ENCODE measurements at places on chromosomes 1 and 21.

DNA sequence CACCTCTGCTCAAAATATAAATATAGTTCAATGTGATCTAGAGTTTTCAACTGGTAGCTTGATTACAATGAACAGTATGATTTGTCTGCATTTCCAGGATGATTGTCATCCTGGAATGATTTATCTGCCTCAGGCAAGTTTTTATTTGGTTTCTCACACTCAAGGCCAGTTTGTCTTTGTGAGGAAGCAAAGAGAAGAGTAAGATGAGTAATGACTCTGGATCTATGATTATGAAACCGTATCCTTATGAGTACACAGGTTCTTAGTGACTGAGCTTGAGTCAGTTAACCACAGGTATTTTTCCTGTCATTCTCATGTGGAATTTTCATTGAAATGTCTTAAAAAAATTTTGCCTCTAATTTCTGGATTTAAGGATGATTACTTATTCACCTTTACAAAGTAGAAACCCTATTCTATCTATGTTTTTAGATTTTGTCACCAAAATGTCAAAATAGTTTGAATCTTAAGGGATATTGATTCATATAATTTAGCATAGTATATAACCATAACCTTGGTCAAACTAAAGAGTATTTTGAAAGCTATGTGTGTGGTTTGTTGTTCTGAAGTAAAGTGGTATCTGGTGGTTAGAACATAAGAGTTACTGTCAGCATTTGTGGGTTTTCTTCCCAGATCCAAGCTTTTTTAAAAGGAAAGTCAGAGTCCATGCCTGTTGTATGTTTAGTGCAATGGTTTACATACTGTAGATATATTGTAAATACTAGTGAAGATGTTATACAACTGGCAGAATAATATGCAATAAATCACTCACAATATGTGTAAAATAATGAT is 145.0 kb downstream of the RASAL2 start:
- DNase-seq = no peak

- DNase-seq = no peak
These were observed 40.8 kb downstream of the GLUL start for GRCh38 chr1:182350839-182351238.

GRCh38 chr1:184970691-184971161 is 3.6 kb downstream of the NIBAN1 start:
- no peak for DNase-seq

- no peak for DNase-seq
These were observed 461.2 kb upstream of the RUNX1 start for GRCh38 chr21:35510294-35510693.

- DNase-seq = peak; percentile 49
These were observed 55.3 kb downstream of the CDC7 start for GRCh38 chr1:91555821-91556531.

DNA sequence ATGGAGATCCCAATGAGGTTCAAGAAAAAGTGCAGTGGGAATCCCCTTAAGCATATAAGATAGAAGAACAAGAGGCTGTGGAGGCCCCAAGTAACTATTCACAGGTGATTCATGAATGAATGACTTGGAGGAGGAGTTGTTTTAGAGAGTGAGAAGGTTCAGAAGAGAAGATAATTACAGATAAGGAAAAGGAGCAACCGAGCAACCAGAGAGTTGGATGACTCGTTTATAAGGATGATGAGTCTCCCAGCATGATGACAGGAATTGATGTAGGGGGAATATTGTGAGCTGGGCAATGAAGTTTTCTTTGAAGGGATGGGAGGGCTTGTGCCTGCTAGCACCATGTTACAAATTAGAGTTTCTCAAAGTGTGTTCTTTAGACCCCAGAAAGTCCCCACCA is 9.8 kb downstream of the C8A start:
- DNase-seq = no peak

- no peak for DNase-seq
These were observed 7.8 kb downstream of the DIPK1A start for GRCh38 chr1:92953491-92953890.

DNA sequence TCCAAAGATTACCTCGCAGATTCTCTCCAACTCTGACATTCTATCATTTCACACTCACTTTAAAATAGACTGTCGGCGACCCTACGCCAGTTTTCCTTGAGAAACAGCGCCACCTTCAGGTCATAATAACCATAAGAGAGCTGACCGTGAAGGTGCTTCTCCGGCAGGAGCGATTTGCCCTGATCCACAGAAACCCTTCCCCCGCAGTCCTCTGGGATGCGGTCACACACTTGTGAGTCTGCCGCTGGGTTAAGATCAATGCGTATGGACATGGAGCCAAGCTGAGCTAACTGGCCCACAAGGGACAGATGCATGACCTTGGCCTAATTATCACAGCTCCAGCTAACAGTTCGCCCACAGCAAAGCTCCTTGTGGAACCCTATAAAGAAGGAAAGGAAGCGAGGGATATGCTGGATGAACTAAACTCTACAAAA is 32.8 kb upstream of the IFNAR2 start:
- DNase-seq = peak; percentile 86

- no peak for DNase-seq
These were observed 11.8 kb upstream of the SERINC2 start for GRCh38 chr1:31401241-31401640.

DNA sequence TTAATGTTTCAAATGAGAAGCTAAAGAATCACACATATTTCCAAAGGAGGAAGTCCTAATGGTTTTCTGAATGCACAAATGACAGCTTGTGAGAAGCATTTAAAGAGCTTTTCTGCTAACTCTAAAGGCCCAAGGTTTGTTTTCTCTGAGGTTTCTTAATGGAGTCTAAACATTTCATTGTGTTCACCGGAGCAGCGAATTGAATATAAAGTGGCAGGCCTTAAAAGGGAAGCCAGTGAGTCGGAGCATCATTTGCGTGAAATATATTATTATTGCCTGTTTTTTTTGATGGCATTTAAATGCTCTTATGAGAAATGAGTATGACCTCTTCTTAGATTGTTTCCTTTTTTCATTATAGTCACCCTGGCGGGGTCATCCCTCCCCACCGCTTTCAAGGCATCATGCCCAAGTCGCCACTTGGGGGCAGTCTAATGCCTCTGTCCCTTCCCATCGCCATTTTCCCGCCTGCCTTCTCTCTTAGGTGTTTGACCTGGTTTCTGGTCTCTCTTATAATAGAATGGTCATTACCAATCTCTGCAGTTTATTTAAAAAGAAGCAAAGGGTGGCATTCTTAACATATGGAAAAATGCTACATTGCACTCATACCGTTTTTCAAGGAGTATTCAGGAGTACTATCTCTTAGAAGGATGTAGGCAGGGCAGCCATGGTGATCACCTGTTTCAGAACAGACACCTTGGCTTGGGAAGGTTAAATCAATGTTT is 25.3 kb upstream of the OVAAL start:
- no peak for DNase-seq

DNA sequence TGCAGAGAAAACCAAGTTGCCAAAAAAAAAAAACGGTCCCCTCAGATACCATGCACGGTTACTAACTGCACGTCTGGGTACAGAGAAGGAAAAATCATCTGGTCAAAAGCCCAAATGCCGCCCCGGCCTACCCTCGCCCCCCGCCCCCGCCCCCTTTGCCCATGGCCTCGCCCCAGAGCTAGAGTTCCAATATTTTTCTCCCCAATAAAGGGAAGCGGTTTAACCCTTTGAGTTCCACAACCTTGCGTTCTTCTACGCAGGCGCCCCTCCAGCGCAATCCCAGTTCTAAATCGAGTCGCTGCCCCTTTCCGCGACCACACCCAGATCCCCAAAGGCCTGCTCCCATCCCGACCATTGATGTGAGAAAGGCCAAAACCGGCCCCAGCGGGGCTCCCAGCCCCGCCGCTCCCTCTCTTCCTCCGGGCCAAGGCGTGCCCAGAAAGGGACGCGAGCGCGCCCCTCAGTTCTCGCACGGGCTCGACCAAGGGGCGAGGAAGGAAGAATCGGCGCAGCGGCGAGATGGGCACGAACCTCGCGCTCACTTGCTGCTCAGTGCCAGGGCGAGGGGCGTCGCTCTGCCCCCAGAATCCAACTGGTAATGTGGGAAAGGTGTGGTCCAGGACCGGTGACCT is 797 bp downstream of the WDR47 start:
- peak; percentile 19 for DNase-seq

GRCh38 chr1:85315789-85316188 is 39.4 kb upstream of the BCL10 start:
- no peak for DNase-seq

GRCh38 chr1:115865704-115866380 is 24.9 kb upstream of the NHLH2 start:
- no peak for DNase-seq

- no peak for DNase-seq
These were observed 12.1 kb downstream of the EPHA10 start for GRCh38 chr1:37752583-37753471.

- no peak for DNase-seq
These were observed 664.5 kb upstream of the NR5A2 start for GRCh38 chr1:199362996-199363395.

- DNase-seq = peak; percentile 98
These were observed 6.2 kb upstream of the ANKRD35 start for GRCh38 chr1:145891587-145892485.

- DNase-seq = no peak
These were observed 3.2 kb downstream of the MIB2 start for GRCh38 chr1:1618396-1619068.

GRCh38 chr1:203760506-203760905 is 4.5 kb upstream of the LAX1 start:
- no peak for DNase-seq

- DNase-seq = no peak
These were observed 20.4 kb downstream of the CENPF start for GRCh38 chr1:214623430-214623829.

DNA sequence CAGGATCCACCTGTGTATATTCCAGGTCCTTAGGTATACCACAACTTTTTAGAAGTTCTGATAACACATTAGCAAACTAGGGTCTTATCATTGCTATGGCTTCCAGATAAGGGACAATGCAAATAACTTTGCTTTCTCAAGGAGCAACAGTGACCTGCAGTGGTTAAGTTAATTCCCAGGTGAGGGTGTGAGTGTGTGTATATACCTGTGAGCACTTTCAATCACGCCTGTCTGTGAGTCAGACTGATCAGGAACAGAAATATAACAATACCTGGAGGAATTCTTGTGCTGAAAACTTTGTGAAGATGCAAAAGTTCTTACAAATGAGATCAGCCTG is 317.0 kb downstream of the PAPPA2 start:
- DNase-seq = no peak

GRCh38 chr1:96641282-96641681 is 80.3 kb upstream of the PTBP2 start:
- DNase-seq = peak; percentile 30

- DNase-seq = no peak
These were observed 586 bp downstream of the CHI3L2 start for GRCh38 chr1:111227851-111228747.

GRCh38 chr1:45925728-45926287 is 122.4 kb downstream of the MAST2 start:
- no peak for DNase-seq

DNA sequence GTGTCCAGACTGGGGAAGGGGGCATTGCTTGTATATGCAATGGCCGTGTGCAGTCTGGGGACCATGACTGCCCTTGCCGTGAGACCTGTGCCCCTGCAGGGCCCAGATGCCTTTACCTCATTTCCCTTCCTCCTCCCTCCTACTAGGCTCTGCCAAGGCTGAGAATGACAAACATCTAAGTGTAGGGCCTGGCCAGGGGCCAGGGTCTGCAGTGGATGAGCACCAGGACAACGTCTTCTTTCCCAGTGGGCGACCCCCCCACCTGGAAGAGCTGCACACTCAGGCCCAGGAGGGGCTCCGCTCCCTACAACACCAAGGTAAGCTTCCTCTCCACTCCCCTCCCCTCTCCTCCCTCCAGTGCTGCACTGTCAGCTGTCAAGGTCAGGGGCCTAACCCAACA is 49.5 kb downstream of the YARS1 start:
- DNase-seq = no peak

GRCh38 chr21:39007532-39007931 is 175.7 kb downstream of the PSMG1 start:
- no peak for DNase-seq

DNA sequence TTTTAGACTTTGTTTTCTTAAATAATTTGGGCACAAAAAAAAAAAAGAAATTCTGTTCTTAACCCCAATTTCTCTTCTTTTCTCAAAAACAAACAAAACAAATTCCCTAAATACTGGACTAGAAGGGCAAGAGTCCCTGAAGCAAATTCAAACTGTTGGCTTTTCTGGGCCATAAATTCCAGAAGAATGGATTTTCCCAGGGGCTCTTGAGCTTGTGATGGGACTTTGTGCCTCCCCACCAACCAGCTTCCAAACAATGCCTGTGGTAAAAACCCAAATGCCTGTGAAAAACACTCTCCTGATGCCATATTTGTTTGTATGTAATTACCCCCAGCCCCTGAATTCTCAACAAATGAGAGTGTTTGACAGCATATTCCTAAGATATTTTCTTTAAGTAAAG is 55.4 kb downstream of the SGIP1 start:
- no peak for DNase-seq

GRCh38 chr1:9653210-9653490 is 1.6 kb downstream of the PIK3CD start:
- no peak for DNase-seq

GRCh38 chr21:36542312-36543101 is 62.6 kb upstream of the CLDN14 start:
- no peak for DNase-seq

- no peak for DNase-seq
These were observed 6.2 kb downstream of the EDN2 start for GRCh38 chr1:41478118-41478748.

GRCh38 chr1:155296661-155297060 is 4.6 kb downstream of the PKLR start:
- DNase-seq = no peak

- no peak for DNase-seq
These were observed 77.8 kb upstream of the KIAA0040 start for GRCh38 chr1:175270361-175270760.

DNA sequence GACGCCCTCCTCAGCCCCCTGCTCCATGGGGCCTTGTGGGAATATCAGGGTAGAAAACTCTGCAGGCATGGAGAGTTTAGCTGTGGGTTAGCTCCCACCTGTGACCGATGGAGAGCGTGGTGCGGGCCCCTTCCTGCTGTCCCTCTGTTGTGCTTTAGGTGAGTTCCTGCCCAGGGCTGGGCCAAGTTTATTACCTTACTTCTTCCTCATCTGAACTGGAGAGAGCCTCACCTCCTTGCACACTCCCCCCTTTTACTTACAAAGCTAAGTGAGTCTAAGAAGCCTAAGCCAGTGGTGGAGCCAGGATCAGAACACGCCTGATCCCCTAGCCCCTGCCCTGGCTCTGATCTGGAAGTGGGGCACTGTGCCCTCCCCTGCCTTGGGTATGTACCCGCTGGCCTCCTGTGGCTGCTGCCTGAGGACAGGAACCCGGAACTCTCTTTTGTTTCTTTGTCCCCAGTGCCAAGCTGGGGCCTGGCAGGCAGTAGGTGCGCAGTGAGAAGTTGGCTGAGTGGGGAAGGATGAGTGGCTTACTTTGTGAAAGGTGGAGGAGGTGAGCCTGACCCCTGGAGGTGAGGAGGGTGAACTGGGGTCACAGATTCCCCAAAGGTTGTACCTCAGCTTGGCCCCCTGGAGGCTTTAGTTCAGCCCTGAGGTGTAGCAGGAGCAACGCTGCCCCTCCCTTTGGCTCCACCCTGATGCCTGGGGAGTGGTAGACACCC is 32.9 kb downstream of the ARHGEF10L start:
- DNase-seq = no peak
